ENCODE measurements at places on chromosomes 7 and 10. TPM values are rescaled to one million over a fixed set of nuclear protein-coding genes. Genes with fewer than 3 reads are reported as not detected.

GPR15LG gene
- total RNA-seq = 0.41 TPM

LIPJ gene
- not detected for total RNA-seq

TMEM229A gene
- not detected for total RNA-seq

TUBAL3 gene
- not detected for total RNA-seq

AKR1E2 gene
- 4.7 TPM for total RNA-seq

SYCE1 gene
- total RNA-seq = not detected

TEX36 gene
- not detected for total RNA-seq

LIPF gene
- total RNA-seq = not detected

KIF20B gene
- 48.1 TPM for total RNA-seq

ZNF117 gene
- 8.0 TPM for total RNA-seq

NPY4R gene
- total RNA-seq = 2.2 TPM

GRCh38 chr7:143299840-143300239 is 11.7 kb downstream of the CASP2 start:
- no peaks in the 10 kb centered on the region for H3K27me3 ChIP-seq
- no peak overlapping the region for H3K27ac ChIP-seq
- no peaks in the 10 kb centered on the region for H3K4me1 ChIP-seq
- DNase-seq = no peak

DNA sequence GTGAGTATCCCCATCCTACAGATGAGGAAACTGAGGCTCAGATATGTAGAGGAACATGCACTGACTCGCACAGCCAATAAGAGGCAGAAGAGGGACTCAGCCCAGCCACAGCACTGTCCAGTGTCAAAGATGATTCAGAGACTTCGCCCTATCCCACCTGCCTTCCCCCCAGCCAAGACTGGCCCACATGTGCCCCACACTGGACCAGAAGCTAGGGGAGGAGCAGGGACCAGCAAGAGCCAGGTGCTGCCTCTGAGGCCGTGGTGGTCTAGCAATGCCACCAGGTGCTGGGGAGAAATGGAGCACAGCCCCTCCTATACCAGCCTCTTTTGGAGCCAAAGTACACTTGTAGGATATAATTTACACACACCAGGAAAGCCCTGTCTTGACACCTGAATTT is 22.3 kb downstream of the GRID1 start:
- H3K4me1 ChIP-seq = no peaks in the 10 kb centered on the region
- H3K27ac ChIP-seq = no peak overlapping the region

DNA sequence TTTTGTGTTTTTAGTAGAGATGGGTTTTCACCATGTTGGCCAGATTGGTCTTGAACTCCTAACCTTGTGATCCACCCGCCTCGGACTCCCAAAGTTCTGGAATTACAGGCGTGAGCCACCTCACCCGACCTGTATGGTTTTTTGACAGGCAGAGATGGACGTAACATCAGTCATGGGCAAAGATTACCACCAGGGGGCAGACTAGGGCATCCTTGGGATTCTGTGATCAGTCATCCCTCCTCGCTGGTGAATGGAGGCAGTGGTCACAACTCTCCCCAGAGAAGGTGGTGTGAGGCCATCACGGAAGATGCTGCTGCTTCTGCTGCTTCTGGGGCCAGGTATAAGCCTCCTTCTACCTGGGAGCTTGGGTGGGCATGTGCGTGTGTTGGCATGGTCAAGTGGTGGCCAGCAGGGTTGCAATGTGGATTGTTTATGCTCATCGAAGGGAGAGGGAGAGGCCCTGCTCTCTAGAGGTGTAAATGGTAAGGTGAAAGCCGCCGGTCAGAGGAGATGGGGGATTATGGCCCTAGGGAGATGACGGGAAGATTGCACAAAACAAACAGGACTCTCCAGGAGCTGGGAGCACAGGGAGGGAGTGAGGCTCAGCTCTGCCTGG is 122.7 kb upstream of the PRSS1 start:
- H3K4me3 ChIP-seq = no peak overlapping the region
- H3K27me3 ChIP-seq = peaks cover 11% of the 10 kb centered on the region
- H3K36me3 ChIP-seq = no peaks in the 10 kb centered on the region
- H3K4me1 ChIP-seq = no peaks in the 10 kb centered on the region

- peaks cover 37% of the 10 kb centered on the region for H3K4me1 ChIP-seq
- H3K27ac ChIP-seq = peak overlapping the region; percentile 98
- H3K4me3 ChIP-seq = peak overlapping the region; percentile 78
- DNase-seq = peak; percentile 51
- H3K27me3 ChIP-seq = no peaks in the 10 kb centered on the region
Observed at GRCh38 chr10:63466144-63466935, 563 bp upstream of the JMJD1C start.

GRCh38 chr7:68309806-68310205 is 1288.5 kb upstream of the AUTS2 start:
- no peaks in the 10 kb centered on the region for H3K27me3 ChIP-seq
- no peaks in the 10 kb centered on the region for H3K4me1 ChIP-seq
- H3K36me3 ChIP-seq = no peaks in the 10 kb centered on the region
- no peak overlapping the region for H3K27ac ChIP-seq
- no peak overlapping the region for H3K4me3 ChIP-seq

DNA sequence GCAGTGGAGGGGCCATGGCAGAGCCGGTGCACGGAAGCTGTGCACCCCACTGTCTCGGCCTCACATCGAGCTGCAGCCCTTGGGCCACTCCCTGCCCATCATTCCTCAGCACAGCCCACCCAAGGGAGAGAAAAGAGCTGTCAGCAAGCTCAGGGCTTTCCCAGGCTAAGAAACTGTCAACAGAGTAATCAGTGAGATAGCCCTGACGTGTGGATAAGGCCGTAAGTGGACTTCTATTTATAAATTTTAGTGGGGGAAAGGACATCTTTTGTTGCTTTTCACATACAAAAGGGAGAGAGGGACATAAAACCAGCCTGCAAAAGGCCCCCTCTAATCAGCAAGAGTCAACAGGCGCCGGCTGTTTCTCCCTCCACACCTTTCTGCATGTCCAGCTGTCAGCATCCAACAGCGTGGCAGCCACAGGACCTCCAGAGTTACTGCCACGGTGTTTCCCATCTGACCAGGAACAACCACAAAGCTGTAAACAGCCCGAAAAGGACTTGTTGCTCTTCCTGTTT is 56.8 kb upstream of the DDC start:
- no peak overlapping the region for H3K4me3 ChIP-seq
- no peaks in the 10 kb centered on the region for H3K4me1 ChIP-seq
- H3K27me3 ChIP-seq = no peaks in the 10 kb centered on the region

DNA sequence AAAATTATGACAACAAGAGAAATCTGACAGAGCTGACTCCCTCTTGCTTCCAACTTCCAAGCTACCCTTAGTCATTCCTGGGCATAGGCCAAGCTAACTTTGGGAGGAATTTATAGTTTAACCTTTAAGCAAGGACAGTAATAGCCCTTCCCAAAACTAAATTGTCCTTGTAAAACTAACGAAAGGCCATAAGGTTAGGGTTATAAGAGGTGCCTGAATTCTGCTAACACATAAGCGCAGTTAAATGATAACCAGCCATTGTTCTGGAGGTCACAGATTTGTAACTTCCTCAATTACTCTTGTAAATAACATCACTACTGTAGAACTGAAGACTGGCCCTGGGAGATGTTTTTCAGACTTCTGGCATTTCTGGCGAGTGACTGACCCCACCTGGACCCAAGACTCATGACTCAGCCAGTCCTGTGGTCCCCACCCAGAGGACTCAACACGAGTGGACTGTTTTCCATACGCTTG is 481.2 kb downstream of the KCNMA1 start:
- peaks cover 19% of the 10 kb centered on the region for H3K4me1 ChIP-seq
- no peaks in the 10 kb centered on the region for H3K36me3 ChIP-seq
- H3K4me3 ChIP-seq = no peak overlapping the region
- no peaks in the 10 kb centered on the region for H3K27me3 ChIP-seq
- DNase-seq = no peak

DNA sequence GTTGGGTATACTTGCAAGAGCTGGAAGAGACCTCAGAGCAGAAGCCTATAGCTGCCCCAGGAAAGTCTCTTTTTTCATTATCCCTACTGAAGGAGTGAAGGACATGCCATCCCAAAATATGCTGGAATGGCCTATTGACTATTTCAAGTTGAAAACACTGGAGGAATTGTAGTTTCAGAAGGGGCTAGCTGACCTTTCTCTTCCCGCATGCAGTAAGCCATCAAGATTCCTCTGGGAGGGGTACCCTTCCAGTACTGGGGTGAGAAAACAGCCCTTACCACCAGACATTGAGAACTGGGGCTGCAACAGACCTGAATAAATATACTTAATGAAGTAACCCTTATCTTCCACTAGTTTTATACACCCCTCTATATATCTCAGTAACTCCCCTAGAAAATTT is 41.7 kb downstream of the CHCHD3 start:
- no peaks in the 10 kb centered on the region for H3K4me1 ChIP-seq
- H3K27ac ChIP-seq = no peak overlapping the region
- no peaks in the 10 kb centered on the region for H3K36me3 ChIP-seq
- DNase-seq = no peak

DNA sequence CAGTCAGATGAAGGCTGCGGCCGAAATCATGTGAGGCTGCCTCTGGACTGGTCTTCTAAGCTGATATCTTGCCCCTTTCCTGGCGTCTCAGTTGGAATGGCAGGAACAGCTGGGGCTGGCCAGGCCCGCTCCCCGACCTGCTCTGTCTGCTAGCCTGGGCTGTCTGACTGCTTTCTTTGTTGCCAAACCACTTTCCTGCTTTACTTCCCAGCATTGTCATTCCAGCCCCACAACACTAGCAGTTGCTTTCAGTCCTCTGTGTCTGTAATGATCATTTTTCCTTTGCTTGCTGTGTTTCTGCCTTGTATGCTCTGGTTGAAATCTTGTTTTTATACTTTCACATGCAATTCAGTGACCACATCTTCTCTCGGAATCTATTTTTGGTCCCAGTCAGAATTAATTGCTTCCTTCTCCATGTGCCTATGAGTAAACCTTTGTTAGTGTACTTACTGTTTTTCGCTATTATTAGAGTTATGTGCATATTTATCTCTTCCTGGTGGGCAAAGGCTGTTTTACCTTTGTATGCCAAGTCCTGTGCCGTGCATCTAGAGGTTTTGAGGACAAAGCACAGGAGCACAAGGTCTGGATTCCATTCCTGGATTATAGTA is 21.6 kb downstream of the PRPF18 start:
- H3K4me1 ChIP-seq = no peaks in the 10 kb centered on the region
- H3K36me3 ChIP-seq = no peaks in the 10 kb centered on the region
- H3K27ac ChIP-seq = no peak overlapping the region
- no peak overlapping the region for H3K4me3 ChIP-seq
- no peak for DNase-seq
- H3K27me3 ChIP-seq = no peaks in the 10 kb centered on the region

- no peak overlapping the region for H3K27ac ChIP-seq
- H3K4me3 ChIP-seq = no peak overlapping the region
- H3K36me3 ChIP-seq = no peaks in the 10 kb centered on the region
- H3K4me1 ChIP-seq = no peaks in the 10 kb centered on the region
Observed at GRCh38 chr7:21407796-21408480, 19.9 kb upstream of the SP4 start.

- no peak for DNase-seq
- no peaks in the 10 kb centered on the region for H3K4me1 ChIP-seq
- no peak overlapping the region for H3K27ac ChIP-seq
- H3K36me3 ChIP-seq = no peaks in the 10 kb centered on the region
- H3K4me3 ChIP-seq = no peak overlapping the region
Observed at GRCh38 chr10:100114976-100115770, 33.5 kb upstream of the CPN1 start.

- no peaks in the 10 kb centered on the region for H3K4me1 ChIP-seq
- H3K4me3 ChIP-seq = no peak overlapping the region
- H3K27me3 ChIP-seq = peaks cover 6% of the 10 kb centered on the region
Observed at GRCh38 chr7:26580064-26580591, 284.3 kb downstream of the SKAP2 start.

- no peaks in the 10 kb centered on the region for H3K36me3 ChIP-seq
- H3K4me3 ChIP-seq = no peak overlapping the region
- no peak overlapping the region for H3K27ac ChIP-seq
- no peaks in the 10 kb centered on the region for H3K4me1 ChIP-seq
Observed at GRCh38 chr10:116014871-116015582, 258.0 kb downstream of the GFRA1 start.

DNA sequence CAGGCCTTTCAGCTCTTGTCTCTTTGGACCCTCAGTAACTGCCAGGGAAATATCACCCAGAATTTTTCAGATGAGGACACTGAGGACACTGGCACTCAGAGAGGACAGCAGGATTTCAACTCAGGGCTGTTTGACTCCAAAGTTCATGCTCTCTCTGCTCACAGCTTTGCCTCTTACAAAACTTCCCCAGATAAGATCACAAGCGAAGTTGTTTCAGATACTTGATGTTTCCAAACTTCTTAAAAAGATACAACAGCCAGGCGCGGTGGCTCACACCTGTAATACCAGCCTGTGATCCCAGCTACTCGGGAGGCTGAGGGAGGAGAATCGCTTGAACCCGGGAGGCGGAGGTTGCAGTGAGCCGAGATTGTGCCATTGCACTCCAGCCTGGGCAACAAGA is 32.4 kb upstream of the ZRANB1 start:
- no peak for DNase-seq
- no peak overlapping the region for H3K27ac ChIP-seq
- H3K4me1 ChIP-seq = 0 out of 2 replicates have a peak, but pooled peaks cover 6% of the 10 kb centered on the region

DNA sequence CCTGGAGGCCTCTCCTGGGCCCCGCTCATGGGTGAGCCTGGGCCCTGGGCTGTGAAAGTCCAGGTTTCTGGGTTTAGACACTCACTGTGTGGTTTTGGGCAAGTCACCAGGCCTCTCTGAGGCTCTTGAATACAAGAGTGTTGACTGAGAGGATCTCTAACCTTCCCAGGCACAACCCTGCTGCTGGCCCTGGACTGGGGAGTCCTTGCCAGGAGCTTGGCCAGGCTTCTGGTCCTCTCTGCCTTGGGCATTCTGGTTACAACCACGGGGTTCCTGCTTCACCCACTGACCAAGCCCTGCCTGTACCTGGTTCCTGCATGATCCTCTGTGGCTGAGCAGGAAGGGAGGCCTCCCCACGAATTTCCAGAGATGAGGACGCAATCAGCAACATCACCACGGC is 63.6 kb upstream of the COL13A1 start:
- no peak overlapping the region for H3K4me3 ChIP-seq
- H3K27ac ChIP-seq = no peak overlapping the region
- no peak for DNase-seq
- no peaks in the 10 kb centered on the region for H3K36me3 ChIP-seq
- no peaks in the 10 kb centered on the region for H3K4me1 ChIP-seq
